ENCODE measurements at places on chromosomes 16 and 17.

GRCh38 chr17:82241926-82242697 lies 13.3 kb downstream of the SLC16A3 start:
- no peak for DNase-seq

DNA sequence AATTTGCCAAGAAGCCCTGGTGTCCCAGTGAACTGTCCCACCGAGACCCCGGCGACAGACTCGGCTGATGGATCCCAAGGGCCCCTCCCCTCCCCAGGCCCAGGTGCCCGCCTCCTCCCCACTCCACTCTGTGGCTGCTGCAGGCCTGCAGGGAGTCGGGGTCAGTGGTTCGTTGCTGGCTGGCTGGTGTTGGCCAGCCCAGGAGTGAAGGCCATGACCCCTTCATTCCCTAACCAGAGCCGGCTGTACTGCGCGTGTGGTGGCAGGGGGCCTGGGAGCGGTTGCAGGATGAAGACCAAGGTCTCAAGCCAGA lies 9.2 kb upstream of the TBX2 start:
- no peak for DNase-seq

- DNase-seq, result no peak
Observed at GRCh38 chr16:28326881-28327610, 34.7 kb downstream of the SBK1 start.

DNA sequence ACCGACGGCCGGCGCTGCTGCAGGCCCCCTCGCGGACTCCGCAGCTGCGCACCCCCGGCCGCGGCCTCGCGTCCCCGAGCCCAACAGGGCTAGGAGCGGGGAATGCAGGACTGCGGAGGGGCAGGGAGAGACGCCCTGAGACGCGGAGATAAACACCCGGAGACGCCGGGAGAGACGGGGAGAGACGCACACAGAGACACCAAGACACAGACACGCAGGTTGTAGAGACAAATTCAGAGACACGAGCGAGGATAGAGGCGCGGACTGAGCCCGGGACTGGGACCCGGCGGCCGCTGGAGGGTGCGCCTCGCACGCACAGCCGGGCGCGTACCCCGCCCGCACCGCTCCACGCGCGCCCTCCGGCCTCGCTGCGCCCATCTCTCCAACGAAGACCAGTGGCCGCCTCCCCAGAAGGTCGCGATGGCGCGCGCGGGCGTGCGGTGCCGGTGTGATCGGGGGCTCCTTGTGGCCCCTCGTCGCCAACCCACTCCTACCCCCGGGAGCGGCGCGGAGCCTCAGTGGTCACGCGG lies 902 bp downstream of the STAC2 start:
- no peak for DNase-seq

DNA sequence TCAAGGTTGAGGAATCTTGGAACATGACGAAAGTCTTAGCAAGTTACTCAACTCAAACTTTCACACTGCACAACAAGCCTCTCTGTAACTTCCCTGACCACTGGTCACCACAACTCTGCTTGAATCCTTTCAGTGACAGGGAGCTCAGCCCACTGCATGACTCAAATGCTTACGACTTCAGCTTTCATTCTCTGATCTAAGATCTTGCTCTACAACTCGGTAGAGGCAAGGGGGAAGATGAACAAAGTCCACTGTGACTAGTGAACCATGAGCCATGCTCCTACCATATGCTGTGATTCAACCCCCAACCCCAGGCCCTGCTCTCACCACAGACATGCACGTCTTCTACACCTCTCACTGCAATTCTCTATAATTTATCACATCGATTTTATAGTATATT lies 160.9 kb downstream of the SLC39A11 start:
- no peak for DNase-seq

DNA sequence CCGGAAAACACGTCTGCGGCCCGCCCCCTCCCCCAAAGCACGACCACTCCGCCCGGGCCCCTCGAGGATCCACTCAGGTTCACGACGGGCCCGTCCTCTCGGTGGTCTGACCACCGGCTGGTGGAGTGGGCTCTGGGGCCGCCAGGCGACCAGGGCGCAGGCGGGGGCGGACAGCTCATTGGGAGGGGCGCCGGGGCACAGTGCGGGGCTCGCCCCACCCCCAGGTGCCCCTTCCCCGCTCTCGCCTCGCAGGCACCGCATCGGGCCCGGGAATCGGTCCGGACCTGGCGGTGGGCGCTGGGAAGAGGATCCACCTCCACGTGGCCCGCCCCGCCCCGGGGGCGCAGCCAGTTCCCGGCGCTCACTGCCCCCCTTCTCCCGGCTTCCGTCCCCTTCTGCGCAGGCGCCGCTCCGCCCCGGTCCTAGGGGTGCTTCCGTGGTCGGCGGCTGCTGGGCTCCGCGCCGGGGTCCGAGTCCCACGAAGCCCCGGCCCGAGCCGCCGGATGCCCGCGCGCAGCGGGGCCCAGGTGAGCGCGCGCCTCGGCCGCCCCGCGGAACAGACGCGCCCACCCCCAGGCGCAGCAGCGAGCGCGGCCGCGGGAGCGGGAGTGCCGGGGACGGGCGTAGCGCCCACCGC lies at the start of gene MPG:
Gene MPG (plus strand): TSS at position 419 of the 637 bp plus-strand sequence. CDS start 85 bp downstream, at position 504.
- peak; percentile 80 for DNase-seq

DNA sequence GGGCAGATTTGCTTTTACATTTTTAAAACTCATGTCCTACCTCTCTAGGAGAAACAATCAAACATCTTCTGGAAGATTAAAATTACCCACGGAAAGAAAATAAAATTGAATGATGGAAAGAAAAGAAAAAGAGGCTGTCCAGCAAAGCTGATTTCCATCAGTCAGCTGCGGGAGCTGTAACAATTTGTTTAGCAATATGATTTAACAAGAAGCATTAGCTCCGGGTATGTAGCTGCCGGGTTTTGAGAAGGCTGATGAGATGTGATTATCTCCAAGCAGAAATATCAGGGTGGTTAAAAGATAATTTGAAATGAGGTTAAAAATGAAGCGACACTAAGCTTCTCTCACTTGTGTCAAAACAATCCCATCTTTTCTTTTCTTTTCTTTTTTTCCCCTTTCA lies 608.9 kb upstream of the SALL1 start:
- DNase-seq, result no peak

DNA sequence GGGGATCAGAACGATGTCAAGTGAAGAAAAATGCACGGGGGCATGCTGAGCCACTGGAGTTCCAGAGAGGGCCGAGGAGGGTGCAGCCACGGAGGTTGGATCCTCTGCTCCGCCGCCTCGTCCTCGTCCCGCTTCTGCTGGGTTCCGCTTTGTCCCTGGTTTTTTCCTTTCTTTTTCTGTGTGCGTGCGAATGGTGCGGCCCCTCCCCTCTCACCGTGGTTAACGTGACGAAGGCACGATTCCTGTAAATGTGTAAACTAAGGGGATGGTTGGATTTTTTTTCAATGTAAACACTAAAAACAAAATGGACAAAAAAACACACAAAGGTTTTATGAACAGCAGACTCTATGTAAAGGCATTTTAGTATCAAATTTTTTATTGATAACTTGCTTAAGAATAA lies 46.7 kb downstream of the ACTG1 start:
- no peak for DNase-seq

DNA sequence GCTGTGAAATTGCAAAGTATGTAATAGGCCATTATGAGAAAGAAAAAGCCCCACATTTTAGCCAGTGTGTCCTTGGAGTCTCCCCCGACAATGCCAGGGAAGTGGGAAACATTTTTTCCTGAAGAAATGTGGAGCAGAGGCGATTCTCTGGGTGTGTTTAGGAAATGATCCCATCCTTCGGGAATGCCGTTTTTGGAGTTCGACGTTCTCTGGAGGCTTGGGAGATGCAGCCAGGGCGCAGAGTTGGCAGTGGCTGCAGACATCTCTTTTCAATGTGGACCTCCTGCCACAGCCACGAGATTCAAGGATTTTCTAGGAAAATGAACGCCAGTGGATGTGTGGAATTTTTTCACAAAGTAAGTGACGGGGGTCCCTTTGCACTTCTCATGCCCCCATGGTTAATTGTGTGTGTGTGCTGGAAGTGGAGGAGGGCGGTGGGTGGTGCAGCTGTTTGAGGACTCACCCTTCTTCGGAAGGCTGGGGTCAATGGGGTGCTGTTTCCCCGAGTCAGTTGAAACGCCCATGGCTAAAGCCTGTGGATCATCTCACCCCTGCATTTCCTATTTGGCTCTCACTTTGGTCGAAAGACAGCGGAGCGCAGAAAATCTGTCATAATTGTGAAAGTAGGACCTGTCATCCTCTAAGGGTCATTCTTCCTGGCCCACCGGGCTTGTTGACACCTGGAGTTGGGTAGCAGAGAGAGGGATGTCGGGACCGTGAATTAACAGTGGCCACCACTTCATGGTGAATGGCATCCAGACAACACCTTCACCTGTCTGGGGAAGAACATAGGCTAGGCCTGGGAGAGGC lies 73.2 kb downstream of the CMIP start:
- no peak for DNase-seq

- DNase-seq, result no peak
Observed at GRCh38 chr17:58577696-58578095, 63.3 kb upstream of the MTMR4 start.

DNA sequence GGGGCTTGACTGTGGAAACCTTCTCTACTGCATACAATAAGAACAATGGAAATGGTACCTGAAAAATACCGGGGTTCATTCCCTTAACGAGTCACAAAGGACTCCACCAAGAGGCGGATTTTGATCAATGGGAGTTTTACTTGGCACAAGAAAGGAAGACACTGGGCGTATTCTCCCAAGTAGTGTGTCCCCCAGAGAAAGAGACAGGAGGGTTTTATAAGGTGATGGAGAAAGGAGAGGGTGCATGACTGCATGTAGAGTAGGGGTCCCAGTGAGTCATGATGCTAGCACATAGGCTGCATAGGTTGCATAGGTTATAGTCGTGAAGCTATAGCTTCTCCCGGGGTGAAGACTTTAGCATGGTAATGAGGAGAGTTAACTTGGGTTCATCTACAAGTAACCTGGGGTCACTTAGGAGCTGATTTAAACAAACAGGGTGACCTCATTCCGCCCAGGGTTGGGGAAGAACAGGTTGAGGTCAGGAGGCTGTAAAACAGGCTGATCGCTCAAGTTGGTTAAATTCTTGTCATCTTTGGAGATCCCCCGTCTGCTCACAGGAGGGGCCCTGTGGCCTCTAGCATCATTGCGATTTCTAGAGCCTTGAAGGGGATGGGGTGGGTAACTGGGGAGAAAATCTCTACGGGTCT lies 1.5 kb downstream of the MPV17L start:
- DNase-seq, result no peak

DNA sequence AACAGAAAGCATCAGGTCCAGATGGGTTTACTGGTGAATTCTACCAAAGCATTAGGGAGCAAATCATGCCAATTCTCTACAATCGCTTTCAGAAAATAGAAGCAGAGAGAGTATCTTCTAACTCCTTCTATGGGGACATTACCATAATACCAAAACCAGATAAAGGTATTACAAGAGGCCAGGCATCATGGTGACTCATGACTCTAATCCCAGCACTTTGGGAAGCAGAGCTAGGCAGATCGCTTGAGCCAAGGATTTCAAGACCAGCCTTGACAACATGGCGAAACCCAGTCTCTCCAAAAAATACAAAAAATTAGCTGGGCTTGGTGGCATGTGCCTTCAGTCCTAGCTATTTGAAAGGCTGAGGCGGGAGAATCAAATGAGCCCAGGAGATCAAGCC lies 23.0 kb downstream of the HBQ1 start:
- DNase-seq, result no peak

DNA sequence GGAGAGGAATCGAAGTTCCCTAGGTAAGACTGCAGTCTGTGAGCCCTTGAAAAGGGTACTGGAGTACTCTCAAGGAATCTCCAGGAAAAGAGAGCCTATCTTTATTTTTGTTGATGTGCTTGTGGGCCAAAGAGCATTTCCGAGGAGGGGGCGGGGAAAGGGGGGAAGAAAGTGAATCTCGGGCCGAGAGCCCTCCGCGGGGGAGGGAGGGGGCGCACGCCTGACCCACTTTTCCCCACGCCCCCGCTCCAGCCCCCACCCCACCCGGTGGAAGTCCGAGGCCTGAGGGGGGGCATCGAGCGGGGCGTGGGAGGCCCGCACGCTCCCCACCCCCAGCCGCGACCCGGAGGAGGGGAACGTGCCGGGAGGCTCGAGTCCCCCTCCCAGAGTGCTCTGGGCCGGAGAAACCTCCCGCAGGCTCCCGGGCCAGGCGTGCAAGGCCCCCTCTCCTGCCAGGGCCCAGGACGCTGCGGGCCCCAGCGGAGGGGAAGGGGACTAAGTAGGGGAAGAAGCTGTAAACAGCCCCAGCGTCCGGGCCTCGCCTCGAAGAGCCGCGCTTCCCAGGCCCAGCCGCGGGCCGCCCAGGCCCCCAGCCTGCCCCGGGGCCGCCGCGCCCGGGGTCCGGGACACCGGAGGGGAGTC lies 444 bp downstream of the HELZ start:
- peak; percentile 25 for DNase-seq

GRCh38 chr16:2835638-2836493 lies 5.8 kb downstream of the ZG16B start:
- DNase-seq, result peak; percentile 66

DNA sequence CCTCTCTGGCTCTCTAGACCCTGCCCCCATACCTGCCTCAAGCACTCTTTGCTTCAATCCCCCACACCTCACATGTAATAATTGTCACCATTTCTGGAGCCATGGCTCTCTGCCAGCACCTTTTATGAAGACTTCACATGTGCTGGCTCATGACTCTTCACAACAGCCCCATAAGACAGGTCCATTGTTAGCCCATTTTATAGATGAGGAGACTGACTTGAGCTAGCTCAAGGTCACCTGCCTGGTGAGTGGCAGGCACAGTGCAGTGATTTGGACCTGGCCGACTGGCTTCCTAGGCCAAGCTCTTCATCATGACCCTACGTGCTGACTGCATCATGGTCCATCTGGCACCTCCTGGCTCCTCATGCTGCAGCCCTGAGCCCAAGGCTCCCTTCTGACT lies 25.0 kb downstream of the FAM20A start:
- no peak for DNase-seq

DNA sequence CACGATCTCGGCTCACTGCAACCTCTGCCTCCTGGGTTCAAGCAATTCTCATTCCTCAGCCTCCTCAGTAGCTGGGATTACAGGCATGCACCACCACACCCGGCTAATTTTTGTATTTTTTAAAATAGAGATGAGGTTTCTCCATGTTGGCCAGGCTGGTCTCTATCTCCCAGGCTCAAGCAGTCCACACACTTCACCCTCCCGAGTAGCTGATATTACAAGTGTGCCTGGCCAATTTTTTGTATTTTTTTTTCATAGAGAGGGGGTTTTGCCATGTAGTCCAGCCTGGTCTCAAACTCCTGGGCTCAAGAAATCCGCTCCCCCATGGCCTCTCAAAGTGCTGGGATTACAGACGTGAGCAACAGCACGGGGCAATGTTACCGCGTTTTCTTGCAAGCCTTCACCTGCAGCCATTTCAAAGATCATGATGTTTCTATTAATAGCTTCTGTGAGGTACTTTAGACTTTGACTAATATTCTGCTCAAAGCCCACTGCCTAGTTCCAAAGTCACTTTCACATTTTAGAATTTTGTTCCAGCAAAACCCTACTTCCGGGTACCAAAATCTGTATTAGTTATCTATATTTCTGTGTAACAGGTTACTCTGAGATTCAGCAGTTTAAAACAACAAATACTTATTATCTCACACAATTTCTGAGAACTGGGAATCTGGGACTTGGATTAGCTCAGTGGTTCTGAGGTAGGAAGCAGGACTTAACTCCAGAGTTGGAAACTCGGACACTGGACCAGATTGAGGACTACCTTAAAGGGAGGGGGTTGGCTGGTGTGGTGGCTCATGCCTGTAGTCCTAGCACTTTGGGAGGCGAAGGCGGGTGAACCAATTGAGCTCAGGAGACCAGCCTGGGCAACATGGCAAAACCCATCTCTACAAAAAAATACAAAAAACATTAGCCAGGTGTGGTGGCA lies 12.0 kb upstream of the MED13 start:
- no peak for DNase-seq
